Stimulated activated naive CD4-positive, alpha-beta T cell treated with Interleukin-2 at 50 U/mL for 16 hours (primary cell): ENCODE measurements at places on chromosomes 13 and 19.

DNA sequence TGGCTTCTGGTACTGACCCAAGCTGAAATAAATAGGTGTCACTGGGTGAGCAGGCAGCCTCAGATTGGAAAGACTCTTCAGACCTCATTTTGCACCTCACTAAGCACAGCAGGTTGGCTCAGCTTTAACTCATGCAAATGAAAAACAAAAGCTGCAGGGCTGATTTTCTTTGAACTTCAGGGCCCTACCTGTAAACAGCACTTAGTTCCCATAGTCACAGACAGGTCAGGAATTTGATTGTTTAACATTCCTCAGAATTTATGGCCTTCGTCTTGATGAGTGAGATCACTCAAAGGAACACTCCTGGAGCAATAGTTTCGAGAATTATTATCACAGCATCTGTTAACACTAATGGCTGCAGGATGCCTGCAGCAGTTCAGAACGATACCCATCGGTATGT, 718.5 kb downstream of the EFNB2 start:
- no peak for DNase-seq

- DNase-seq: no peak
These were observed 6.5 kb downstream of the HIF3A start for GRCh38 chr19:46303322-46303690.

- no peak for DNase-seq
These were observed at the start of gene CYP2B6 for GRCh38 chr19:40990972-40991381. CYP2B6 (plus strand) TSS chr19:40991282; CDS start chr19:40991306, 24 bp downstream.

DNA sequence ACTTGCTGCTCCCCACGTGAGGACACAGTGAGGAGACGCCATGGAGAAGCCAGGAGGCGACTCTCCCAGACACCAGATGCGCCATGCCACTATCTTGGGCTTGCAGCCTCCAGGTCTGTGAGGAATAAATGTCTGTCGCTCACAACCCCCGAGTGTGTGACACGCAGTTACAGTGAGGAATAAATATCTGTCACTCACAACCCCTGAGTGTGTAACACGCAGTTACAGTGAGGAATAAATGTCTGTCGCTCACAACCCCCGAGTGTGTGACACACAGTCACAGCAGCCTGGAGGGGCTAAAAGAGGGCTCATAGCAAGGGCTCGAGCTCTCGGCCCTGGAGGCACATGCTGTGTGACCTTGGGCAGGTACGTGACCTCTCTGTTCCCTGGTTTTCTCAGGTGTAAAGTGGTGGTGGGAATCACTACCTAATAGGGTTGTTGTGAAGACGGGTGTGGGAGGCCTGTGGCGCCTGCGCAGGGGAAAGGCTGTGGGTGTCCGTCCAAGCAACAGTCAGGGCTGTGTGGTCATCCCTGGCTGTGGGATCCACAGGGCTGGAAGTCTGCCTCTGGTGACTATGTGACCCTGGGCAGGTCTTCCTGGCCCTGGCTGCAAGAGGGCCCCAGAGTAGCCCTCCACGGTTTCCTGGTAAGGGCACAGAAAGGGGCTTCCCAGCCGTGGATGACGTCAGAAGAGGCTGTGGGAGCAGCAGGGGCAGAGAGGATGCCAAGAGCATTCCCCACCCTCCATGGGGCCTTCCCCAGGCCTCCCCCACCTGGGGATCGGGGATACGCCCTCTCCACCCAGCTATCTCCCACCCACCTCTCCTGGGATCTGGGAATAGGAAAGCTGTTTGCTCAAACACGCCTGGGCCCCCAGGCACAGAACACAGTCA, 77.7 kb downstream of the C1QTNF9 start:
- no peak for DNase-seq

- DNase-seq: no peak
These were observed 102.7 kb downstream of the ELF1 start for GRCh38 chr13:40916207-40916998.

GRCh38 chr19:7622933-7623685, 6.2 kb downstream of the XAB2 start:
- no peak for DNase-seq

GRCh38 chr13:75175575-75175974, 306.4 kb downstream of the TBC1D4 start:
- DNase-seq: no peak

- no peak for DNase-seq
These were observed 153.8 kb downstream of the DCT start for GRCh38 chr13:94325650-94326049.

DNA sequence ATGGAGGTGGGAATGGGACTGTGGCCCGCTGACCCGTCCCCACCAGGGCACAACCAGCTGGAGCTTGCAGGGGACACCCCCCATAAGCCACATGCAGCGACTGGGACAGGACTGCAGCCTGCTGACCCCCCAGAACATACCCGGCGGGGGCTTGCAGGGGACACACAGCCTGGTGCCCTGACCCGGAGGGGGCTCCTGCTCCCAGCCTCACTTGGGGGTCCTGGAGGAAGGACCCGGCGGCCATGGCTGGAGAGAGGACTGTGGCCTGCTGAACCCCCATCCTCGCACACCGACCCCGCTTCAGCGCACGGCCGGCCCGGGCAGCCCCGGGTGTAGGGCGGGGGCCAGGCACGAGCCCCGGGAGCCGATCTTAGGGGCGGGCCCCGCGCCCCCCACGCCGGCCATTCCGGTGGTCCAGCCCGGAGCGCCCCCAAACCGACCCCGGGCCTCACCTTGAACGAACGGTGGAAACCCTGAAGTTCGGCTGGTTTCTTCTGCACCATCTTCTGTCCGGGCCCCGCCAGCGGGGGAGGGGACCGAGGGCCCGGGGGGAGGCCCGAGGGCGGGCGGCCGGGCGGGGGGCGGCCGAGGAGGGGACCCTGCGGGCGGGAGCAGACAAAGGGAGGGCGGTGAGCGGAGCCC, 574 bp downstream of the MKNK2 start:
- no peak for DNase-seq

GRCh38 chr19:11067356-11068113, 21.7 kb upstream of the LDLR start:
- no peak for DNase-seq

DNA sequence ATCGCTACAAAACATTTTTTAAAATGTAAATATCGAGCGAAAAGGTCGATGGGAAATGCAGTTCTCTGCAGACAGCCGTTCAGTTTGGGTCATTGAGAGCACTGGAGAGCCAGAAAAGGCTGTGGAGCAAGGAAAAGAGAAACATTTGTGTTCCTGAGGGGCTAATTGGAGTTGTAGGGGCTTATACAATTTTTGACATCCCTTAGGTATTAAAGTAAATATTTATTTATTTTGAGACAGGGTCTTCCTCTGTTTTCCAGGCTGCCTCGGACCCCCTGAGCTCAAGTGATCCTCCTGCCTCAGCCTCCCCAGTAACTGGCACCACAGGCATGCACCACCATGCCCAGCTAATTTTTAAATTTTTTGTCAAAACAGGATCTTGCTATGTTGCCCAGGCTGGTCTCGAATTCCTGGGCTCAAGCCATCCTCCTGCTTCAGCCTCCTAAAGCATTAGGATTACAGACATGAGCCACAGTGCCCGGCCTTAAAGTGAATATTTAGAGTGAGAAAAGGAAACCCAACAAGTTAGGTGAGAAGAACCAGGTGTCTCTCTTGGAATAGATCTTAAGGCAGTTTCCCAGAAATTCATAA, 825 bp upstream of the YIF1B start:
- DNase-seq: no peak

GRCh38 chr13:48852911-48853727, 122.6 kb upstream of the FNDC3A start:
- DNase-seq: no peak

DNA sequence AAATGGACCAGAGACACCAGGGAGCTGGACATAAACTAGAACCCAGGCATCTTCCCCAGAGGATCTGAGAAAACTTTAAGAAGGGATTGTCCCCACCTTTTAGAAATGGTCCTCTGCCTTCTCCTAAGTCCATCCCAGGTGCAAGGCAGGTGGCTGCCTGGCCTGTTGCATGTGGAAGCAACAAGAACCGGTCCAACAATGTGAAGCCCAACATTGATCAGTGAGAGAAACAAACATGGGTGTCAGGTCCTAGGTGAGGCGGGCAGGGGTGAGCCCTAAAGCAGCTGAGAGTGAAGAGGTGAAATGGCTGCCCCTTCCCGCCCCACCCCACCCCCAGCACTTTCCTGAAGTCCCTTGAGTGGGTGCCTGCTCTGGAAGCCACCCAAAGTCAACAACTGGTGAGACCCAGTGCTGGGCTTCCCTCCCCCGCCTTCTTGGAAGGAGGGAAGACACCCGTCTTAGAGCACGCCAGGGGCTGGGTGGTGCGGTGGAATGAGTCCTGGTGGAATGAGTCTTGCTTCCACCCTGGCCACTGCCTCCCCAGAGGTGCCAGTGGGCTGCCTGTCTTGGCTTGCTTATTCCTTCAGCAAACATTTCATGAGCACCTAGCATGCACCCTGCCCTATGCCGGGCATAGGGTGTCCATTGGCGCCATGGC, 1.7 kb downstream of the AP1M1 start:
- DNase-seq: no peak

DNA sequence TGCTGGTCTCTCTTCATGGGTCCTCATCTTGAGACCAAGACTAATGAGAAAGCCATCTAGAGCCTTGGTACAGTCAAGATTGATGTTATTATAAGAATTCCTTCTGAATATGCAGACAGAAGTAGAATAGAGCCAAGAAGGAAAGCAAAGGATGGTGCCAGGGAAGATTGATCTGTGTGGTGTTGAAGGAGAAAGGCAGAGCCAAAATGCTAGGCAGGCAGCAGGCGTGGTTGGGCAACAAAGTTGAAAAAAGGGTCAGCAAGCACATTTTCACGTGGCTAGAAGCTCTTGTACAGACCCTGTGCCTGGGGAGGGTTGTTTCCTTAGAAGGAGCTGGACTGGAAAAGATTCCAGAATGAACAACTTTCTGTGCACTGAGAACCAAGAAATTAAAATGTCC, 319.7 kb upstream of the ARGLU1 start:
- DNase-seq: no peak

- no peak for DNase-seq
These were observed 9.0 kb upstream of the PRKD2 start for GRCh38 chr19:46725859-46726393.

GRCh38 chr13:24606486-24607170, 73.6 kb upstream of the ATP12A start:
- DNase-seq: no peak
